ENCODE measurements at places on chromosomes 5 and 9. TPM values are rescaled to one million over a fixed set of nuclear protein-coding genes. Genes with fewer than 3 reads are reported as not detected.

ANKRD18B gene
- polyA plus RNA-seq = not detected

UGT3A2 gene
- polyA plus RNA-seq = not detected

CARD6 gene
- 6.7 TPM for polyA plus RNA-seq

IRGM gene
- not detected for polyA plus RNA-seq

COL5A1 gene
- 53.3 TPM for polyA plus RNA-seq
